Stimulated activated CD8-positive, alpha-beta memory T cell treated with anti-CD3 and anti-CD28 coated beads, Interleukin-2, amount 100 ng/mL, for 48 hours (primary cell): ENCODE measurements at places on chromosomes 16 and 17.

GRCh38 chr16:57527027-57527426, 9.3 kb downstream of the CCDC102A start:
- DNase-seq = no peak

DNA sequence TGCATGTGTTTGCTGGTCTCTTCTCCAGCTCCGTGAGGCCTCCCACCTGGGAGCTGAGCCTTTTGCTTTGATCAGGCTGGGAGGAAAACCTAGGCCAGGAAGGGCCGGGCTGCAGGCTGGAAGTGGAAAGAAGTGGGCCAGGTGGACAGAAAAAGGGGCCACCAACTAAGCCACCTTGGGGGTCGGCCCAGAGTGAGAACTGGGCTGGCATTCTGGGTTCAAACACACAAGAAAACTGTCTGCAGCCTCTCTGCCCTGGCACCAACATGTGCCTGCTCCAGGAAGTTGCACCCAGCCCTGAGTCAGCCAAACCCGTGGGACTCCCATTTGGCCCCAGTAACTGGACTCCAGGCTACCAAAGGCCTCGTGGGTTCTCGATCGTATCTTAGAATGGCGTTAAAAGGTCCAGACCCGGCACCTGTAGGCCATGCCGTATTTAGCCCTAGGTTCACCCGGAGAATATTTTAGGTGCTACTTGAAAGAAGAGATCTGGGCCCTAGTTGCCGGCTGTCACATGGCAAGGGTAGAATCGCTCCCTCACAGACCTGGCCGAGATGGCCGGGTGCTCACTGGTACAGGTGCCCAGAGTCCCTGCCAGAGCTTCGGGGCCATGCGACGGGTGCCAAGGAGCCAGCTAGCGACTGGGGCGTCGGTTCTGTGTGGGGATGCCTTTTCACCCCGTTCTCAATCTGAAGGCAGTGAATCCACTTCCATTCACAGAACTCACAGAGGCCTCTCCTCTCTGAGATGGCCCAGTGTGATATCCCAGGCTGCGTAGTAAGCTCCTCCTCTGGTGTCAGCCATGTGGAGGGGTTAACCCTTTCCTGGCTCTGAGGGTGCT, 236.6 kb downstream of the MRTFB start:
- no peak for DNase-seq

DNA sequence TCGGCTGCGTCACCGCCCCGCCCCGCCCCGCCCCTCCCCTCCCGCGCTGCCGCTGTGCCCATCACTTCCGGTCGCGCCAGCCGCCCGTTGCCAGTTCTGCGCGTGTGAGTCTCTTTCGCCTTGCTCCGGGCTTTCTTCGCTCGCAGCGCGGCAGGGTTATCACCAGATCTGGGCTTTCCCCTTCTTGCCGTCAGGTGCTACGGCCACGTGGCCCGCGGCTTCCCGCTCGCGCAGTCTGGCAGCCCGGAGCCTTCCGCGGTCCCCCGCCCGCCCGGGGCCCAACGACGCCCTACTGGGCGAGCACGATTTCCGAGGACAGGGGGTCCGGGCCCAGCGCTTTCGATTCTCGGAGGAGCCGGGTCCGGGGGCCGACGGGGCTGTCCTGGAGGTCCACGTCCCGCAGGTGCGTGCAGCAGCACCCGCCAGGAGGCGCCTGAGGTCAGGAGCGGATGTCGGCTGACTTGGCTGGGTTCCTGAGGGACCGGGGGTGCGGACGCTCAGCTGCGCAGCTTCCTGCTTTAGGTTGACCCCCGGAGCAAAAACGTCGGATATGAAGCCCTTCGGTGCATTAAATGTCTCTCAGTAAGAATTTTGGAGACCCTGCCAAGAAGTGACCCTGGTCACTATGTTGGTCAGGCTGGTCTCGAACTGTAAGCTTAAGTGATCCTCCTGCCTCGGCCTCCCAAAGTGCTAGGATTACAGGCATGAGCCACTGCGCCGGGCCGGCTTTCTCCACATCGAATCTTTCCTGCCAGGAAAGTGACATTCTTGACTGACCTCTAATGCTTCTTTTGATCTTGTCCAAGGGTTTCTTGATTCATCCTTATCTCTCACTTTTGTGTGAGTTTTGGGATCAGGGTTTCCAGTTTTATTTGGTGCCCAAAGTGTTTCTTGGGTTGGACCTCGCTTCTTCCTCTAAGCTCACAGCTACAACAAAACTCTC, at the start of gene METTL23:
Gene METTL23 (plus strand): TSS at position 64 of the 943 bp plus-strand sequence. CDS start 2,872 bp downstream, outside the sequence.
- DNase-seq = peak; percentile 60

GRCh38 chr16:23975293-23975692, 139.5 kb downstream of the PRKCB start:
- no peak for DNase-seq

- DNase-seq = no peak
These were observed 11.9 kb downstream of the CASKIN2 start for GRCh38 chr17:75503337-75503950.

DNA sequence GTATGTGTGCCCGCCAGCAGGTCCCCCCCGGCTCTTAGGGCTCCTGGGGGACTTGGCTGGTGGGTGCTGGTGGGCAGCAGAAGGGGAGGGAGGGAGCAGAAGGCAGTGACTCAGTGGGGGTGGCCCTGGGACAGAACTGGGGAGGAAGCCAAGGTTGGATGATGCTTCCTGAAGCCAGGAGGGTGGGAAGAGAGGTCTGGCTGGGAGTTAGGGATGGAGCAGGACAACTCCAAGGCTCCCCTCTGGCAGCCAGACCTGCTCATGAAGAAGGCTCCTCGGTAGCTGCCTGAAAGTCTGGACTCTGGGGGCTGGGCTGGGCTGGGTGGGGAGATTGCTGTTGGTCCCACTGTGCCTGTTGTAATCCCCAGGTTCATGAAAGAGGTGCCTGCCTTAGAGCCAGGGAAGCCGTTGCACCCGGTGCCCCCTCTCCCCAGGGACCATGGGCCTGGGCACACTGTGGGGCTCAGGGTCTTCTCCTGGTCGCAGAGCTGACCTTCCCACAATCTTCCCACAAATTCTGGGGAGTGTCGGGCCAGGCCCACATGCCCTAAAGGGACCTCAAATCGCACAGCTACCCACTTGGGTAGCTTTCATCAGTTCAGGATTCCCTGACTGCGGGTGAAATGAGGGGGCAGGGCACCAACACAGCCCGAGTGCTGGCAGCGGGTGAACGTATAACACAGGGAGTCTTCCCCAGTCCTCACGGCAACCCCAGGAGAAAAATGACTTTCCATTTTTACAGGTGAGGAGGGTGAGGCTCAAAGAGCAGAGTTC, 1.1 kb upstream of the PLEKHG4 start:
- DNase-seq = no peak

DNA sequence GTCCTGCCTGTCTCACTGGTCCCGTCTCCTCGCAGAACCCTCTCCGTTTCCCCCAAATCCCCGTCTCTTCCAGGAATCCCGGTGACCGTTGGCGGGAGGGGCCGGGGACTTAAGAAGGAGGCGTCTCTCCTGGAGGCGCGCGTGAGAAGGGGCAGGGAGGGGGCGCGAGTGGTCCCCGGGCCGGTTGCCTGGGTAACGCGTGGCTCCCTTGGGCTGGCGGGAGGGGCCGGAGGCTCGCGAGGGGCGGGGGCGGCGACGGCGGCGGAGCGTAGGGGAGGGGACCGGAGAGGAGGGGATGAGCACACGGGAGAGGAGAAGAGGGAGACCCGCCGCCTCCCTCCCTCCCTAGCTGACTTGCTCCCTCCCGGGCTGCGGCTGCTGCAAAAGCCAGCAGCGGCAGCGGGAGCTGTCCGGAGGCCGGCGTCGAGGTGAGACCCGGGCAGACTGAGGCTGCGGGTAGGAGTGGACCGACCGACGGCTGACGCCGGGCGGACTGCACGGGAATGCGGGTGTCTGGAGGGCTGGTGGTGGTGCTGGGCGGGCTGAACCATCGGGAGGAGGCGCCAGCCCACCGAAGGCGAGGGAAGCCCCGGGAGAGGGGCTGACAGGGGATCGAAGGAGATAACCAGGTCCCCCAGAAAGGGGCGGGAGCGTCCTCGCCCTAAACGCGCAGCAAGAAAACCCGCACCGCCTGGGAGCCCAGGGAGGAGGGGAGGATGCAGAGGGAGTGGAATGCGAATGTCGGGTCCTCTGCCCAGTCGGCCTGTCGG, at the start of gene PRRT2:
Gene PRRT2 (plus strand): TSS at position 298 of the 770 bp plus-strand sequence. CDS start 862 bp downstream, outside the sequence.
- no peak for DNase-seq

DNA sequence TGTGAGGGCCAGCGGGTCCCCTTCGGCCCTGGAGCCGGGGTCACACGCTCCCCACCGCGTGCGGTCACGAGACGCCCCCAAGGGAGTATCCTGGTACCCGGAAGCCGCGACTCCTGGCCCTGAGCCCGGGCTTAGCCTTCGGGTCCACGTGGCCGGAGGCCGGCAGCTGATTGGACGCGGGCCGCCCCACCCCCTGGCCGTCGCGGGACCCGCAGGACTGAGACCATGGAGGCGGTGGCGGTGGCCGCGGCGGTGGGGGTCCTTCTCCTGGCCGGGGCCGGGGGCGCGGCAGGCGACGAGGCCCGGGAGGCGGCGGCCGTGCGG, at the start of gene NAGLU:
Gene NAGLU (plus strand): TSS at position 194 of the 324 bp plus-strand sequence. CDS start 32 bp downstream, at position 226.
- peak; percentile 86 for DNase-seq

GRCh38 chr16:79061181-79061580, 539.4 kb downstream of the MAF start:
- no peak for DNase-seq

- no peak for DNase-seq
These were observed 31.8 kb upstream of the NAT9 start for GRCh38 chr17:74807925-74808324.
